ENCODE measurements at places on chromosomes 5 and 9.

DNA sequence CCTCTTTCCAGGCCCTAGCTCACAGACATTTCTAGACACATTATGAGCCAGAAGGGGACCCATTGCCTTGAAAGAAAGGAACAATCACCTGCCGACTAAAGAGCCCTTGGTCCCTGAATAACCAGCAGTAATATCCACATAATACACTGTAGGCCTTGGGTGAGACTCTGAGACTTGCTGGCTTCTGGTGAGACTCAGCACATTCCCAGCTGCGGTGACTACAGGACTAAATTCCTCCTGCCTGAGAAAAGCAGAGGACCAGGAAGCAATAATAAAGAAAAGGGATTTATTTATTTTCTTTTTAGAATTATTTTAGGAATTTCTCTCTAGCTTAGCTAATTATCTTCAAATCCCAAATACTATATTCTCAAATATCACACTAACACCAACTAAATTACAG is 87.8 kb upstream of the RGS7BP start:
- DNase-seq = no peak

DNA sequence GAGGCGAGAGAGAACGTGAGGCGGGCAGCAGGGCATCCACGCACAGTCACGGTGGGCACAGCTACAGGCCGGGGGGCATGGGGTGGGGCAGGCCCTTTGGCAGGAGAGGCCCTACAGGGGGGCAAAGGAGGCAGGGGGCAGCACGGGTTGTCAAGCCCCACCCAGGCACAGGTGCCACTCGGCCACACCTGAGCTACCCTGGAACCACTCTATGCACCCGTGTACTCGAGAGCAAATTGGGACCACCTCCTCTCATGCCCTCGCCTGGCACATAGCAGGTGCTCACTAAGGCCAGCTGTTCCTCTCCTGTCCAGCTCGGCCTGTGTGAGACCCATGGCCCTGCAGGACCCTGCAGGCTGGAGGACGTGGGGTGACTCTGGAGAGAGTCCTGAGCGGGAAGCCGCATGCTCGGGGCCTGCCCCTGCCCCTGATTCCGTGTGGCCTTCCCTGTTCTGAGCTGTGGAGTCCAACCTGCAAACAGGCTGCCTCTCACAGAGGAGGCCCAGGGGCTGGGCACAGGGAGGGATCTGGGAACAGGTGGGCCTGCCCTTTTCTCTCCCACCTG is 31.4 kb upstream of the SARDH start:
- DNase-seq = no peak

DNA sequence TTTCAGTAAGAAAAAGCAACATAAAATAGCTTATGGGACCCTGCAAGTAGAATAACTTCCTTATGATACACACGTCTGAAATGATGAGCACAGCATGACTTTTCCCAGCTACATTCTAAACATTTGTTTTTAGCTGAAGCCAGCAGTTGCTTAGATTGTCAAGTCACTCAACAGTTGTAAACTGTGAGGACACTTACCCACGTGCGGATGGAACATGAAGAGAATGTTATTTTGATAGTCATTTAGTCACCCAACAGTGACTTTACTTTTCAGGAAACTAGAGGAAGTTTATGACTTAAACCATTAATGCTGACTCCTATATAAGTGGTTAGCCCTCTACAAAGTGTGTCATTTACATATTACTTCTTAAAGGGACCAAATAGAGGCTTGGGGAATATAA is 3.0 kb downstream of the HACD4 start:
- no peak for DNase-seq

DNA sequence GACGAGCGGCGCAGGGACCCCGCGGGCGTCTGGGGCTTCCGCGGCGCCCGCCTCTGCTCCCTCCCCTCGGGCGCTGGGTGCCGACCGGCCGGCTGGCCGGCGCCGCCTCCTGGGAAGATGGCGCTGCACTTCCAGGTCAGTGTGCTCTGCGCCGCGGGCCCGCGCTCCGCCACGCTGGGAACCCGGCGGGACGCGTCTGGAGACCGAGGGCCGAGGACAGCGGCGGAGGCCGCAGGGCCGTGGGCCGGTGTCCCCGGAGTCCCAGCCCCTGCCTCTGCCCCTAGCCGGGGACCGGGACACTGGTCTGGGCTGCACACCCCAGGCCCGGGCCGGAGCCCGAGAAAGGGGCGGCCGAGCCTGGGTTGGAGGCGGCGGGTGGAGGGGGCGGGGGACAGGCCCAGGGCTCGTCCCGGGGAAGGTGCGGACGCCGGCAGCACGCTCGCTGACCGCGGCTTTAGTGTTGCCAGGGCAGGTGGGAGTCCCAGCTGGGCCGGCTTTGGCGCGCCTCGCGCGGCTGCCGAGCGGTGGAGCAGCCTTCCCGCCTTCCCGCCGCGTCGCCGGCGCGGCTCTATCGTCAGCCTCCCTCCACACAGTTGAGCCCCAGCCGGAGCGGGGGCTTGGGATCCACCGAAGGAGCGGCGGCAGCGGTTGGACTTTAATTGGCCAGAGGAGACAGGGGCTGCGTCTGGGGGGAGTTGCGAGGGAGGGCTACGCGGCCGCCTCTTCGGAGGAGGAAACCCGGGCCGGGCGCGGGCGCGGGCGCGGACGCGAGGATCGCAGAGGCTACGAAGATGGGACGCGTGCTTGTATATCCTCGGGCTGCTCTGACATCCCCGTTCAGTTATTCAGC is at the start of gene RANBP17:
Gene RANBP17, plus strand, starts transcription at position 102 of the 850 bp plus-strand sequence.
- peak; percentile 0 for DNase-seq

GRCh38 chr9:87873607-87874303 is 8.9 kb upstream of the SPATA31E1 start:
- DNase-seq = no peak

DNA sequence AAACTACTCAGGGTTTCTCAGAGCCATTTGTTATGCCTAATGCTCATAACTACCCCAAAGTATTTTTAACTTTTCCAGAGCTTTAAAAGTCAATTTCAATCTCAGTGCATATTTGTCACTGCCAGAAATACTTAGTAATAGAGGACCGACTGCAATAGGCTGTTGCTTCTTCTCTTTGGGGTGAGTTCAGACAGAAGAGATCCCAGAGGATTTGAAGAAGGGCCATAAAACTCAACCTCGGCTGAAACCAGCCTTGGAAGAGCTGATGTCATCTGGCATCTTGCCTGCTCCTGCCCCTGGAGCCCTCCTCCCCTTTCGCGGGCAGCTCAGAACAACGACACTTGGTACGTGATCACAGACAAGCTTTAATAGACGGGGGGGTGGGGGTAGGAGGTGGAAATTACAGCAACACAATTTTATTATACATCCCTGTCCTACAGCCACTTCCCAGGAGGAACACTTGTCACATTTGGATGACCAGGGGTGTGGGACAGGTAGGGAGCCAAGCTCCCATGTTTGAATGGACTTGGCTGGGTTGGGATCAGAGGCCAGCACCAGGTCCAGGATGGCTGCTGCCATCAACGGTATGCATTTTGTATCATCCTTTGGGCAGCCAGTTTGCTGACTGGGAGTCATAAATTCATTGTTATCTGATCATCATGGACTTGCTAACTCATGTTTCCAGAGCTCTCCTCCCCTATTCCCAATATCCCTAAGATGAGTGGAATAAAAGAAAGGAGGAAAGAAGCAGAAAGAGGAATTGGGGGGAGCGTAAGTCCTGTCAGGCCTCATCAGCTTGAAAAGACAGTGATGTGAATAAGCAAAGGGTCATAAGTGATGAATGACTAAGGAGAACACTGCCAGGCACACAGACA is 186.6 kb upstream of the PANK3 start:
- no peak for DNase-seq

GRCh38 chr9:133638076-133638475 is 1.9 kb downstream of the DBH start:
- DNase-seq = no peak

DNA sequence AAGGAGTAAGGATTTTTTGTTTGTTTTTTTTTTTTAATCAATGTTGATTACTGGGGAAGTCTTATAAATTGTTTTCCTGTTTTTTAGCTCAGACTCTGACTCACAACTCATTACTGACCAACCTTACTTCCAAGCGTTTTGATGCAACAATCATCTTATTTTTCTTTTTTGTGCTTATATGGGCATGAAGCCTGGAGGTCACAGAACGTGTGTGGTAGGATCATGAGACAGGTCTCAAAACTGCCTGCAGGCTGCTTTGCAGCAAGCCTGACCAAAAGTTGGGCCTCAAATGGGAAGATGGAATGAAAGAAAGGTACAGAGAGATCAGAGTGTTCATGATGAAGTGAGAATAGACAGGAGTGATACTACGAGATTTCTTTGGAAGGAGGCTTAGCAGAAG is 38.5 kb downstream of the SNCAIP start:
- no peak for DNase-seq

DNA sequence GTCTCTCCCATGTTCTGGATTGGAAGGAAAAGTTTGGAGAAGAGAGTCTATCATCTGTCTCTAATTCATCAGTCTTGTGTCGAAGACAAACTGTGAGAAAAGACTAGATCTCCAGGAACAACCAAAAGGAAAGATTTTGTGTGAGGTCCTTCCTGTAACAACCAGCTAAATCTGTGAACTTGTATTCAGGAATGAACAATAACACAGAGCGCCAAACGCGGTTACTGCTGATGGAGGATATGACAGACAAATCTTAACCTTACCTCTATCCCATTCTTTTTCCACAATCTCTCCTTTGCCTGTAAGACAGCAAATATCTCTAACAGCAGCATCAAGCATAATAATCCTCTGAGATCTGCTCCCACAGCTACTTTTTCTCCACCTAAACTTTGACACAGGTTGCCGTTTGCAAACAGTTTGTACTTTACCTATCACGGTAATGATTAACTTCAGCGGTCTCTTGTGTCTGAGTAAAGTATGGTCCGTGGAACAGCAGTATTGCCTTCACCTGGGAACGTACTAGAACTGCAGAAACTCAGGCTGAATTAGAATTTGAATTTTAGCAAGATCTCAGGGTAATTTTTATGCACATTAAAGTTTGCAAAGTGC is 387.6 kb downstream of the ELAVL2 start:
- no peak for DNase-seq

DNA sequence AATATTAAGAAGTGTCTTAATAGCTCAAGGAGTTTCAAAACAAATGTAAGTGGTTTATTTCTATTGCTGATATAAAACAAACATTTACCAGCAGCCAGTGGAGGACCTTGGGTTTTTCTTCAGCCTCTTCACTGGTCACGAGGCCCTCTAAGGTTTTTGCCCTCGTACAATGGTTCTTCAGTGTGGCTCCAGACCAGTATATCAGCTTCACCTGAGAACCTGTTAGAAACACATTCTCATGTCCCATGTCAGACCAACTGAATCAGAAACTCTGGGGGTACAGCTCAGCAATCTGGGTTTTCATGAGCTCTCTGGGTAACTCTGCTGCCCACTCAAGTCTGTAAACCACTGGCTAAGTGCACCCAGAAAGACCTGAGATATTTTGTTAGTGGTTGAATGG is 12.9 kb downstream of the WWC1 start:
- no peak for DNase-seq

- DNase-seq = no peak
Measured at GRCh38 chr9:82202808-82203207, 214.2 kb downstream of the SPATA31D1 start.

DNA sequence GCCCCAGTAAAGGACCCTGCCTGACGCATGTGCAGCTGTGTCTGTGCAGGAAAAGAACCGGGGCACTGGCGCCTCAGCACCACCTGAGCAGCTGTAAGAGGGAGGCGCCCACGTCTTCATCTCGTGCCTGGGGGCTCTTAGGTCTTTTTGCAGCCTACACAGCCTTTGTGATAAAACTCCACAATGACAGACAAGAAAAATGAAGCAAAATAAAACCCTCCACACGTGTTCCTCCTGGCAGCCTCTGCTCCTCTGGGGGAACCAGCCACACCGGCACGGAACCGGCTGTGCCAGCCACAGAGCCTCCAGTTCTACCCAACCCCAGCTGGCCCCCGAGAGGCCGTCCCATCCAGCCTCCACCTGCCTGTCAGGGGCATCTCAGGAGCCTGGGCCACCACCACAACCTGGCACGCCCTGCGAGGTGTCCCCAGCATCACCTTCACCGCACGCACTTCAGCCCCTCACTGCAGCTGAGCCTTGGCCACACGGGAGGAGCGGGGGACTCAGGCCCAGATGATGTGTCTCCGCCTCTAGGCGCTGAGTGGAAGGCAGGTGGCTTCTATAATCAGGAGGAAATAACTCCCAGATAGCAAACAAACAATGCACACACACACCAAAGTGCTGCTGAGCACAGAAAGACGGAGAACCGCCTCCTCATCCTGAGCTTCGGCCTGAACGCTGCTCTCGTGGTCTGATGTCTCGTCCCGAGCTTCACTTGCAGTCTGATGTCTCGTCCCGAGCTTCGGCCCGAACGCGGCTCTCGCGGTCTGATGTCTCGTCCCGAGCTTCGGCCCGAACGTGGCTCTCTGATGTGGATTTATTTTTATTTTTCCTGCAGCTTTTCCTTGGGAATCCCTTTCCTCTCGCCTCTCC is 28.6 kb upstream of the NSMF start:
- no peak for DNase-seq

DNA sequence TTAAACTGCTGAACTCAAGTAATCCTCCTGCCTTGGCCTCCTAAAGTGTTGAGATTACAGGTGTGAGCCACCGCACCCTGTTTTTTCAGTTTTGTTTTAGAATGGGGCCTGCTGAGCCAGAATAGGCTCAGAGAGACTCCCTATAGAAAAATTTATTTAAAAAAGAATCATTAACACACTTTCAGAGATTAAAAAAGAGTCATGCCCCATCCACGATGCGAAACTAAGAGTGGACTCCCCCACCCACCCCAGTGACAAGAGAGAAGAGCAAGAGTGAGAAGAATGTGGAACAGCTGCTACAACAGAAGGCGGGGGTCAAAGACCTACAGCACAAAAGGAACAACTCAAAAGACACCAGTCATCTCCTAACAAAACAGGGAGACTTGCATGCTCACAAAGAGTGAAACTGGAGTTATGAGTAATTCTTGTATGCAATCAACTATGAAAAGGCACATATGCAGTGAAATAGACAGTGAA is 47.2 kb downstream of the GLDC start:
- no peak for DNase-seq

DNA sequence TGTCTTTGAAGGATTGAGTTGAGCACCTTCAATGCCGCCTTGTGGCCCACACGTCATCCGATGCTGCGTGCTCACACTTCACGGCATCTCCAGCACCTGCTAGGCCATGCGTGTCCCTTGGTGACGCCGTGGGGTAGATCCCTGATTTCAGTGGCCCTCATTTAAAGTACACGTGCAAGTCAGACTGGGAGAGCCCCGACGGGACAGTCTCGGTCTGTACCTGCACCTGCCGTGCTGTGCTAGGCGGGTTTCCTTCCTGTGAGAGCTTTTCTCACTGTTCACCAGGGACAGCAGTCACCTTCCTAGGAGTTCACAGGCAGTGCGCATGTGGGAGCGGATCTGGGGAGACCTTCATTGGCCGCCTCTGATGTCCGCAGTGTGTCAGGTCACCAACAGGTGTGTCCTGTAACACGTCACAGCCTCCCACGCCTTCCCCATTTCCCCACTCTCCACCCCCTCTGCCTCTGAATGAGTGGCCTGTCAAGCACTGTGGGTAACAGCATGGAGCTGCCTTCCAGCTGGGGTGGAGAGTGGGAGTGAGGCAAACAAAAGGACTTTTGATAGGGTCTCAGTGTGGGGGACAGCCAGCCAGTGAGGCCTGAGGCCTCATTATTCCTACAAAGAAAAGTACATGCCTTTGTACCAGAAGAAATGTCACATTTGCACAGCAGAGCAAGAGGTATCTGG is 236.4 kb downstream of the FANCC start:
- no peak for DNase-seq
